ENCODE measurements at places on chromosomes 5 and 9.

GRCh38 chr9:91403665-91404543, 19.7 kb downstream of the NFIL3 start:
- DNase-seq, result no peak

GRCh38 chr9:19875291-19875920, 86.6 kb upstream of the SLC24A2 start:
- no peak for DNase-seq

DNA sequence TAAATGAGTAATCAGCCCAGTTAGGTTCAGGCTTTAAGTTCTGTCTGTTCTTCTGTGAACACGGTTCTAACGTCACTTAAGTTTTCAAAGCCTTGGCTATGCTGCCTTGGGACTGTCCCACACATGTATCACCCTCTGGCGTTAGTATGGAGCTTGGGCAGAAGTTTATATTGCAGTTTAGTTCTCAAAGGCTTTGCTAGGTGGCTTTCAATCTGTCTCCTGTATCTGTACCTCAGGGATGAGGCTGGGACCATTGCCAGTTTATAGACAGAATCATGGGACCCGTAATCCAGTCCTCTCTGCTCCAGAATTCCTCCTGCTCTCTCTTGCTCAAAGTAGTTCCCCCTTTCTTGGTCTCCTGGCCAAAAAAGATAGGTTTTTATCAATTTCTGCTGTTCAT, 12.1 kb downstream of the C9orf40 start:
- DNase-seq, result no peak

GRCh38 chr9:138021251-138022056, 143.9 kb downstream of the CACNA1B start:
- no peak for DNase-seq

- no peak for DNase-seq
Observed at GRCh38 chr5:135135530-135136226, 101.7 kb upstream of the PITX1 start.

- no peak for DNase-seq
Observed at GRCh38 chr5:169050146-169050571, 250.8 kb downstream of the SLIT3 start.

- no peak for DNase-seq
Observed at GRCh38 chr9:18472841-18473251, 1.1 kb upstream of the ADAMTSL1 start.

DNA sequence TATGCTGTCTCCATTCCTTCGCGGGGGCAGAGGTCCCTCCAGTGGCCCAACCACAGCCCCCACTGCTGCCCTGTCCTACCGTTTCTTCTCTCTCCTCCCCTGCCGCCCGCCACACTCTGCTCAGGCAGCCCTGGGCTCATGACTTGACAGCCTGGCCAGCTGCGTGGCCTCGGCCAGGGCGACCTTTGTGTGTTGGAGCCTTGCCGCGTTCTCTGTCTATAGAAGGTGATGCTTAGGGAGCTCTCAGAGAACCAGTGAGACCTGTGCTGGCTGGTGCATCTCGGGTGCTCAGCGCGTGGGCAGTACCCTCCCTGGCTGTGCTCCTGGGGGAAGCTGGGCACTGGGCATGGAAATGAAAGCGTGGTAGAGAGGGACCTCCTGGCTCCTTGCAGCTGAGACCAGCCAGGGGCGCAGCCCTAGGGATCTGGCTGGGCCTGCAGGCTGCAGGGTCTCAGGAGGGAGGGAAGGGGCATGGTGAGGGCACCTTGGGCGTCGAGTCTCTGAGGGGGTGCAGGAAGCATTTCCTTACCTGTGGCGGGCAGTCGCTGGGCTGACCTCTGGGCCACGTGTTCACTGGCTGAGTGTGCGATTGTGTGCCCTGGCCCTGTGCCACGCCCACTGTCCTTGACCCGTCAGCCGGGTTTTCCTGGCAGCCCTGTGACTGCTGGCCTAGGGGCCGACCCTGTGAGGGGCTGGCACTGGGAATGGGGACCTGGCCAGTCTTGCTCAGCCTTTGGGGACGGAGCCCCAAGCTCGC, 50.3 kb downstream of the RXRA start:
- no peak for DNase-seq

- DNase-seq, result no peak
Observed at GRCh38 chr5:31285025-31285424, 91.5 kb downstream of the CDH6 start.

DNA sequence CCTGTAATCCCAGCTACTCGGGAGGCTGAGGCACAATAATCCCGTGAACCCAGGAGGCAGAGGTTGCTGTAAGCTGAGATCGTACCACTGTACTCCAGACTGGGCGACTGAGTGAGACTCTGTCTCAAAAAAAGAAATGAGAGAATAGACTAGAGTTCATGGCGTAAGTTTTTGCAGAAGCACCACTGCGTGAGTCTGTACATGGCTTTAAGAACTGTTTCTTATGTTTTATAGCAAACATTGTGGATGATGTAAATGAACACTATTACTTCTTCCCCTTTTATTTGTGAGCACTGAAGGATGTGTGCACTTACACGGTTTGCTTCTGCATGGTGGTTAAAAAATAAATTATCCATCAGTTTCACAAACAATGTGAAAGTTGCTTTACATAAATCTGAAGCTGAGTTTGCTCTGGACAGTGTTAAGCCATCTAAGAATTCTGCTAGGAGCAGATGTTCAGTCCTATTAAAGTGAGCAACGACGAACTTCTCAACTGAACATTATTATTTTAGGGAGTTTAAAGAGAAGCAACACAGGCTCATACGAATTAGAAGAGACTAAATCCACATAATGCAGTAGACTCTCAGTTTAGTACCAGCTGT, 52.5 kb downstream of the ZFAND5 start:
- no peak for DNase-seq

Data from GOT3 (cell line).